Bronchial epithelial cell (primary cell): ENCODE measurements at places on chromosomes 7 and 10.

GRCh38 chr7:106042196-106042611, 69.9 kb downstream of the SYPL1 start:
- DNase-seq = no peak

DNA sequence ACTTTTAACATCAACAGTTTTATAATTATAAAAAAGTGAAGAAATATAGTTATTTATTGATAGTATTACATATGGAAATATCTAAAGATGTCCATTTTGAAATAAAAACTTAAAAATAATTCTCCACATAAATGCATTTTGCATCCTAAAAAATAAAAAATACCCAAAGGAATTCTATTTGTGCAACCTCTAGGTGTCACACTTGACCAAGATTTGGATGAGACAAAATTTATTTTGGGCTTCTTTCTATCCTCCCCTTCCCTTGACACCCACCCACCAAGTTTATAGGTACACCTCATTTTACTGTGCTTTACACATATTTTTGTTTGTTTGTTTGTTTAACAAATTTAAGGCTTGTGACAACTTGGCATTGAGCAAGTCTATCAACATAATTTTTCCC, 3.3 kb upstream of the THSD7A start:
- DNase-seq = peak; percentile 8

- no peak for DNase-seq
Observed at GRCh38 chr10:34593374-34593890, 221.7 kb downstream of the PARD3 start.

GRCh38 chr10:78211561-78212051, 177.9 kb downstream of the RPS24 start:
- peak; percentile 25 for DNase-seq
